Left colon (tissue), 2 donors: ENCODE measurements at places on chromosomes 3 and 15. TPM values are rescaled to one million over a fixed set of nuclear protein-coding genes. Genes with fewer than 3 reads are reported as not detected.
A peak's percentile ranks its signal among the peaks of the same experiment; 100 is the strongest.

The PTX3 gene
- 1.2 TPM for total RNA-seq

GRCh38 chr15:62603742-62604141 lies 438.7 kb upstream of the C2CD4B start:
- peak; percentile 38 for DNase-seq

The KLHL40 gene
- not detected for total RNA-seq

The CLSTN2 gene
- total RNA-seq, result 0.98 TPM

The SETD5 gene
- total RNA-seq, result 78.6 TPM

GRCh38 chr3:152970851-152971250 lies 135.9 kb downstream of the P2RY1 start:
- no peak for DNase-seq

DNA sequence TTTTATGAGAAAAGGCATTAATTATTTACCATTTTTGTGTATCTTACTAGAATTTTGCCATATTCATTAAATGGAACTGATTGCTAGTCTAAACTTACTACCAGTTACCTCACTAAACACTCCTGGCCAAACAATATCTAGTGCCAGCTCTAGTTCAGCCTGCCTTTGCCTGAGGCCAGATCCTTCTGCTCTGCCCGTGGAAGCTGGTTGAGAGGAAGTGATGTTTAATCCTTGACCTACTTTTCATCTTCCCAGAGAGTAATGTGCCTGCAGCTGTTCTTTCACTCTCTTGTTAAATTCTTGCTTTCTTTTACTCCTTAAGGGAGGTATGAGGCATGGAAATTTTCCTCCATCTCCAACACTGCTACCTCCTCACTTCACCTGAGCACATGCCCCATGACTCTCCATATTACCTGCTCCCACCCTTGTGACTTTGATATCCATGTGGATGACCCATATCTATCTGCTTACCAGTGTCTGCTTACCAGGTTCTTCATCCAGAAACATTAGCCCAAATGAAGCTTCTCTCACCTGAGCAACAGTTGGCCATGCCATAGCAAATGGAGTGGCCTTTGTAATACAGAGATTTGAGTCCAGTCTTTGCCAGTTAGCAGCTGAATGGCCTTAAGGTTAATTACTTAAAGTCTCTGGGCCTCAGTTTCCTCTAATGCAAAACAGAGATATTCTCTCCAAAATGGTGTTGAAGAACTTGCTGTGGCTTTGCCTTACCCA lies 53.4 kb downstream of the UBE2E1 start:
- DNase-seq, result no peak

The SPCS1 gene
- 101 TPM for total RNA-seq

DNA sequence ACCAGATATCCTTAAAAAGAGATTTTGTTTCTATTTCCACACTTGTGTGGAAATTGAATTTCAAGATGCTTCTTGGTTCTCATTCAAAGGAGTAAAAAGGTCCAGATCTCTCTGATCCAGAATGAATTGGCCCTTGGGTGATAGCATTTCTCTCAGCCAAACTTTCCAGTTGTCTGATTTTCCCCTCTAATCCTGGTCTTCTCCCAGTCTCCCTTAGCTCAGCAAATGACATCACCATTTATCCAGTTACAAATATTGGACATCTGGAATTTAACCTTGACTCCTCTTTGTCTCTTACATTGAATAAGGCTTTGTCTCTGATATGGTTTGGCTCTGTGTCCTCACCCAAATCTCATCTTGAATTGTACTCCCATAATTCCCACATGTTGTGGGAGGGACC lies 10.2 kb upstream of the FGF7 start:
- DNase-seq, result no peak

DNA sequence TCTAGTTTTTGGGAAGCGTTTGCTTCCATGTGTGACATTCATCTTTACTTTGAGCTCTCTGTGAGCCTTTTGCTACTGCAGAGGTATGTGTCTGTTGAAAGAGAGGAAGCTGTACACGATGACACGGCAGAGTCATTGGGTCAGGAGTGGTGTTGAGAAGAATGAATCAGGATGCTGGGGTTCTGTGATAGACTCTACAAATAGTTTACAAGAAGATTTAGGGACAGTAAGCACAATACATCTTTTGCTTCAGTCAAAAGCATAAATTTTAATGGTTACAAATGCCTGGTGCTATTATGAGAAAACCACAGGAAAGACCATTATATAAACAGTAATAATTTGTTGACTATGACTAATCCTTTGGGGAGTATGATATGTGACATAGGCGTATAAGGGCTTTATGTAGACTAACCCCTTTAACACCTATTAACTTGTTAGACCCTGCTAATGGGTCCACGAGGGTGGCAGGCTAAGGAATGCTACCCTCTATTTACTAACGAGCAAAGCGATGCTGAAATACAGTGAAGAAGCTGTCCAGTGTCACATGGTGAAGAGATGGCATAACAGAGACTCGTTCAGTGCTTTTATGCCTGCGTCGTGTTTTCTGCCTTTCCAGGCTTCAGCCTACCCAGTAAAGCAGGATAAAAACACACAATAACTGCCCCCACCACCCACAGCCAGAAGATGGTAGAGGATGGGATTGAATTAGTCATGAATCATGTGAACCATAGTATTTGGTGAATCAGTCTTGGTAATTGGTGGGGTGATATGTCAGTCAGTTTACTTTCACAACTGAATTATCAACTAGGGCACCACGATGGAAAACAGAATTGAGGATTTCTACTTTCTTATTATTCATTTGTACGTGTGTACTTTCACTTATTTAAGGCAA lies 118.8 kb downstream of the LPP start:
- no peak for DNase-seq

DNA sequence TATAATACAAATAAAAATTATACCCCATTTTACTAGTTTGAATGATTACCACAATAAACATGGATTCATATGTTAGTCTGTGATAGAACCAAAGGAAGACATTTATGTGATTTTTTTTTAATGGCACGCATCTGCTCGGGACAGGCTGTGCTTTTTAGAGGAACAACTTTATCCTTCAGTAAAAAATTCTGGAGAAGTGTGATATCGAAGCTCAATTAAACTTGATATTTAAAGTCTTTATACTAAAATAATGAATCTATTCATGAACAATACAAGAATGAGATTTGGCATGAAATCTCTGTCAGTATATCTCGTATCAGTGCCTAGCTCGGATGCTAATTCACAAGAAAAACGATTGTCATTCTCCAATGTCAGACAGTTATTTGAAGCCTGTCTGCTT lies 230.8 kb upstream of the ZNF717 start:
- no peak for DNase-seq

DNA sequence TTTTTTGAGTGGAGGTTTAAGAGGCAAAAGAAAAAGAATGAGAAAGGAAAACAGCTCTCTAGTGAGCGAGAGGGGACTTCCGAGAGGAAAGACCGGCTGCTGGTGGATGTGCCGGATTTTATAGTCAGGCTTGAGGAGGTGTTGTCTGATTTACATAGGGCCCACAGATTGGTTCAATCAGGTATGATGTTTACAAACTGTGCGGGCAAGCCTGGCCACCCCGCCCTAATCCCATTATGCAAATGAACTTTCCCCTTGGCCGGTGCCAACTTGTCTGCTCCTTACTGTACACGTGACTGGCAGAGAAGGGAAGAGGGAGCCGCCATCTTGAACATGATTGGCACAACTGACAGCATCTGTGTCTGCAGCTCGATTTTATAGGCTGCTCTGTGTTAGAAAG lies 44.7 kb downstream of the FAM43A start:
- peak; percentile 66 for DNase-seq

GRCh38 chr3:123084192-123084591 lies 17.4 kb downstream of the PDIA5 start:
- no peak for DNase-seq

DNA sequence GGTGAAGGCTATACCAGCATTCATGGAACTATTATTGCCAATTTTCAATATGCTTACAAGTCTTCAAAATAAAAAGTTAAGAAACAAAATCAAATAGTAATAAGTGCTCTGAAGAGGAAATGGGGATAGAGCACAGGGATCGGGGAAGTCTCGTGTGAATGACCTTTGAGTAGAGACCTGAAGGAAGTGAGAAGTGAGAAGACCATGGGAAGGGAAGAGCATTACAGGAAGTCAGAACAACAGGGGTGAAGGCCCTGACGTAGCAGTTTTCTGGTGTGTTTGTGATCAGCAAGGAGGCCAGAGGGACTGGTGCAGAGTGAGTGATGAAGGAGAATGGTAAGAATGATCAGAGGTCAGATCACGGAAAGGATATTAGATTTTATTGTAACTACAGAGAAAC lies 48.1 kb downstream of the STAC start:
- DNase-seq, result no peak

DNA sequence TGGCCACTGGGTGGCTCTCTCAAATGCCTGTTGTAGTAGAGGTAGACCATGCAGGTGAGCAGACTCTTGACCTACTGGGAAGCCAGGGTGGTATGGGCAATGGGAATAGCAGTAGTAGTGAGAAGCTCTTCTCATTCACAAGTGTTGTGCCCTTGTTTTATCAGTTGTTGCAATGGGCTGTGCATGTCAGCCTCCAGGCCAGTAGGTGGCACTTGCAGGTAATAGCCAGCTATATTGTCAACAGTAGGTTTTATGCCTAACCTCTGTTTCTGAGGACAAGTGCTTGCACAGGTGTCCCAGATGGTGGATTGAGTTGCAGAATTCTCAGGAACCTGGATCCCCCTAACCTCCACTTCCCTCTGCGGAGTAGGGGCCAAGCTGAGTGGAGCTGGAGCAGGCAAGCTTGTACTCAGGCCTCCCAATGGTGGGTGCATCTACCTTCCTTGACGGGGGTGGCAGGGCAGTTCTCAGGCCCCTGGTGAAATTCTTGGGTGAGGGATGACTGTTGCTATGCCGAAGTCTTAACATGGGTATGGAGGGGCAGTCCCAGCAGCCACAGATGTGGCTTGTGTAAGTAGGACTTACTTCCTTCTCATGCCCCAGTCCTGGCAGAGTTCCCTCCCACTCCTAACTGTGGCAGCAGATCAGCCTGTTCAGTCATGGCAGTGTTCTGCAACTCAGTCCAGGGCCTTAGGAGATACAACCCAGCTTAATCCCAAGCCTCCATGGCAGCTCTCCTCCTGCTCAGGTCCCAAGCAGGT lies 104.3 kb downstream of the NEO1 start:
- DNase-seq, result no peak

GRCh38 chr3:23720059-23720458 lies 85.7 kb upstream of the UBE2E1 start:
- DNase-seq, result no peak
